ENCODE measurements at places on chromosomes 6 and 20.

- H3K4me1 ChIP-seq = no peaks in the 10 kb centered on the region
- H3K27ac ChIP-seq = no peak overlapping the region
- DNase-seq = no peak
- no peaks in the 10 kb centered on the region for H3K27me3 ChIP-seq
These were observed 1618.1 kb downstream of the GRIK2 start for GRCh38 chr6:103011605-103012004.

GRCh38 chr20:50475681-50476292 lies 34.4 kb upstream of the PTPN1 start:
- no peak for DNase-seq
- no peak overlapping the region for H3K4me3 ChIP-seq
- no peak overlapping the region for H3K27ac ChIP-seq
- H3K27me3 ChIP-seq = no peaks in the 10 kb centered on the region
- H3K4me1 ChIP-seq = peaks cover 5% of the 10 kb centered on the region
- no peaks in the 10 kb centered on the region for H3K36me3 ChIP-seq

DNA sequence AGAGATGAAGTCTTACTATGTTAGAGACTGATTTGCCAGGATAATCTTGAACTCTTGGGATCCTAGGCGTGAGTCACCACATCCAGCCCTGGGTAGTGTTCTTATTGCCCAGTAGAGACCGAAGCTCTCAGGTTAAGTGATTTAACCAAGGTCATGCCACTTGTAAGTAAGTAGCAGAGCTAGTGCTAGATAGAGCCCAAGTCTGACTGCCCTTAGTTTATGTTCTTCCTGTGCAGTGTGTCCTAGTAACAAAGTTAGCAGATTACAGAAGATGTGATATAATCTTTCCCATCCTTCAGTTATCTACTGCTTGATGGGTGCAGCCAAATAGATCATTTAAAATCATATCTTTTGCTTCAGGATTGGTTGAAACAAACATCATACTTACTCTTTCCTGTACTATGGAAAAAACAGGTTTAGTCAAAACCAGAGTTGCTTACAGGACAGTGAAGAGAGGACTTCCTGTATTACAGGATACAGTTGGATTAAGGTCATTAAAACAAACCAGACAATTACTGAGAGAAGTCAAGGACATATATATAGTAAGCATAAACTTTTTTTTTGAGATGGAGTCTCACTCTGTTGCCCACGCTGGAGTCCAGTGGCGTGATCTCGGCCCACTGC lies 9.5 kb upstream of the PABPC1L start:
- H3K27ac ChIP-seq = no peak overlapping the region
- no peaks in the 10 kb centered on the region for H3K27me3 ChIP-seq
- peaks cover 6% of the 10 kb centered on the region for H3K36me3 ChIP-seq

DNA sequence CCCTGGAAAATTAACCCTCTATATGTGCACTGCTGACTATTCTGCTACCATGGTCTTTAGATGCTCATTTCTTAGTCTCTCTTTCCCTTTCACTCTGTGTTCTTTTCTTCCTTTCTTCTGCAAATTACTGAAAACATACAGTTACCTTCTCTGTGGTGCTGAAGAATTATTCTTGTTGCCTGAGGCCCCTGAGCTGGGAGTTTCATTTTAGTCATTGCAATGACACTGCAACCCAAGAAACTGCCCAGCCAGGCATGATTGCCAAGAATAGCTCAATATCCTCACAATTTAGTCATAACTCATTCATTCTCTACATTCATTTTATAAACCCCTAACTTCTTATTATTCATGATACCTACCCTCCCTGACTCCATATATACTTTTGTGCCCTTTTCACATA lies 245.8 kb upstream of the RAB32 start:
- H3K36me3 ChIP-seq = no peaks in the 10 kb centered on the region
- no peak for DNase-seq
- no peaks in the 10 kb centered on the region for H3K4me1 ChIP-seq
- no peaks in the 10 kb centered on the region for H3K27me3 ChIP-seq
- no peak overlapping the region for H3K27ac ChIP-seq

DNA sequence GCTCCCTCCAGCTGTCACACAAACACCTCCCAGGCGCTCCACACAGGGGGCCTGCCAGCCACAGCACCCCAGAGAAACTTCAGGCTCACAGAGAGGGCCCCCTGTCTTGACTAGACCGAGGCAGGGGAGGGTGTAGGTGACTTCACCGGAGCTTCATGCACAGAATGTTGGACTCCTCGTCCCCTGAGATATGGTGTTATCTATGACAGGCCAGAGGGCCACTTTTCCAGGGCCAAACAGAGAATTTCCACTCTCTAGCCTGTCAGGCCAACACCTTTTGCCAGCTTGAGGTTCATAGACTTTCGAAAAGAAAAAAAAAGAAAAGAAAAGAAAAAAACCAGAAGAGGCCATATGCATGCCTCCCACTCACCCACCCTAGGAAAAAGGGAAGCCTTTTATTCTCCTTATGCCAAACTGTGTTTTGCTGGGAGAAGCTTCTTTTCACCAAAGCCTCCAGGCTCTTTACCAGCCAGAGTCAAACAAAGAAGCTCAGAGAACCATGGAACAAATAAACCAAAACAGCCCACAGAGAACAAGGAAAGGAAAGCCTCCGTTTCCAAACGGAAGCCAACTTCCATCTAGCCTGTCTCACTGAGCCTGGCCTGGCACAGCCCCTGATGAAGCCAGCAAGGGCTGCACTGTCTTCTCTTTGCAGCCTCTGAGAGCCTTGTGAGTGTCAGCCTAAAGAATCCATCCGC lies 313.2 kb upstream of the JARID2 start:
- no peak overlapping the region for H3K4me3 ChIP-seq
- H3K27ac ChIP-seq = no peak overlapping the region
- no peak for DNase-seq
- H3K4me1 ChIP-seq = no peaks in the 10 kb centered on the region
- H3K36me3 ChIP-seq = no peaks in the 10 kb centered on the region

- peaks cover 8% of the 10 kb centered on the region for H3K4me1 ChIP-seq
- DNase-seq = no peak
- no peak overlapping the region for H3K4me3 ChIP-seq
- no peaks in the 10 kb centered on the region for H3K36me3 ChIP-seq
- no peak overlapping the region for H3K27ac ChIP-seq
These were observed 332.3 kb downstream of the ZFAND3 start for GRCh38 chr6:38151580-38152500.

GRCh38 chr6:145829102-145829501 lies 14.5 kb upstream of the FBXO30 start:
- no peaks in the 10 kb centered on the region for H3K36me3 ChIP-seq
- no peaks in the 10 kb centered on the region for H3K27me3 ChIP-seq
- peaks cover 27% of the 10 kb centered on the region for H3K4me1 ChIP-seq
- H3K4me3 ChIP-seq = no peak overlapping the region

DNA sequence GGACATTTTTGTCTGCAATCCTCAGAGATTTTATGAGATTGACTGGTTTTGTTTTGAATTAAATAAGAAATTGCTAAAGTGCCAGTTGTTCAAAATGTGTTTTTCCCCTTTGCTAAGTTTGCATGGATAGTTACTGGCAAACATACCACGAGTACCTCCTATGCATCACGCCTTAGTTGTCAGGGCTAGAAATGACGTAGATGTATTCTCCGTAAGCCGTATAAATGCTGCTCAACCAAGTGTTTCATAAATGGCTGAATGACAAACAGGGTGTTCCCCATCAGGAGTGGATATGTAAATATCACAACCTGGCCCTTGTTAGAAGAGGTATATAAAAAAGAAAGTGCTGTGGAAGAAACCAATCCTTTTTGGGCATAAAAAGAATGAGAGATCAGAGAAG lies 341.1 kb upstream of the ZFP64 start:
- DNase-seq = no peak
- H3K4me1 ChIP-seq = no peaks in the 10 kb centered on the region
- no peak overlapping the region for H3K4me3 ChIP-seq
- H3K36me3 ChIP-seq = no peaks in the 10 kb centered on the region
- H3K27me3 ChIP-seq = no peaks in the 10 kb centered on the region

DNA sequence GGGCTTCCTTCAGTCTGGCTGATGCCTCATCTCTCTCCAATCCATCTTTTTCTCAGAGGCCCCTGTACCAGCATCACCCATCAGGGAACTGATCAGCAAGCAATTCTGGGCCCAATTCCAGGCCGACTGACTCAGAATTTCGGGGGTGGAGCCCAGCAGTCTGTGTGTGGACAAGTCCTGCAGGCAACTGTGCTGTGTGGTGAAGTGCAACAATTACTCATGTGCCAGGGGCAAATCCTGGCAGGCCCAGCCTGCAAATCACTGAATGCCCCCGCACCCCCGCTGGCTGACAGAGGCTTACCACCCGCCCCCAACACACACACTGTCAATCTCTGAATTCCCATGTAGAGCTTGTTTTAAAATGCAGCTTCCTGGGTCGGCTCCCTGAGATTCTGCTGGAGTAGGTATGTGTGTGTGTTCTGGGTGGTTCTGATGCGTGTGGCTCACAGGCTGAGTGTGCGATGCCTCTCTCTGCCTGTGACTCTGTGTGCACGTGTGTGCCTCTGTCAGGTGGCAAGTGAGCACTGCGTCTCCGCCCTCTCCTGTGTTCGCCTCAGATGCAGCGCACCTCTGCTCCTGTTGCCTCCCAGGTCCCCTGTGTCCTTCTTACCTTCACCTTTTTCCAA lies 45.4 kb downstream of the SSR1 start:
- H3K4me1 ChIP-seq = no peaks in the 10 kb centered on the region
- no peak for DNase-seq
- no peaks in the 10 kb centered on the region for H3K36me3 ChIP-seq
- H3K27ac ChIP-seq = no peak overlapping the region
- no peak overlapping the region for H3K4me3 ChIP-seq

DNA sequence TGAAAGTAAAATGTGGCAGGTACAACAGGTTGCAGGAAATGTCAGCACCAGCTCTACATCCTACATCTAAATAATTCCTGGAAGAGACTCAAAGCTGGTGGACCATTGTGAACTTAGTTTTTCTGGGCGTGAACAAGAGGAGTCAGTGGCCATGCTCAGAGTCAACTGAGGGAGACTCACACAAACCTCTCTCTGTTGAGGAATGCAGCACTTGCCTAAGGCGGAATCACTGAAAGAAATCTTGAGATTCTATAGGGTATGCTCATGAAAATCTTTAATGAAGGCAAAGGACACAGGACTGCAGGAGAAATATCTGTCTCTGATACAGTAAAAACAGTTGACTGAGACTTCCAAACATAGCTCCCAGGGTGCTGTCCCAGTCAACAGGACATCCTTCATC lies 22.5 kb downstream of the SLC17A4 start:
- no peaks in the 10 kb centered on the region for H3K27me3 ChIP-seq
- DNase-seq = no peak
- H3K36me3 ChIP-seq = no peaks in the 10 kb centered on the region
- H3K4me1 ChIP-seq = no peaks in the 10 kb centered on the region
- no peak overlapping the region for H3K4me3 ChIP-seq

DNA sequence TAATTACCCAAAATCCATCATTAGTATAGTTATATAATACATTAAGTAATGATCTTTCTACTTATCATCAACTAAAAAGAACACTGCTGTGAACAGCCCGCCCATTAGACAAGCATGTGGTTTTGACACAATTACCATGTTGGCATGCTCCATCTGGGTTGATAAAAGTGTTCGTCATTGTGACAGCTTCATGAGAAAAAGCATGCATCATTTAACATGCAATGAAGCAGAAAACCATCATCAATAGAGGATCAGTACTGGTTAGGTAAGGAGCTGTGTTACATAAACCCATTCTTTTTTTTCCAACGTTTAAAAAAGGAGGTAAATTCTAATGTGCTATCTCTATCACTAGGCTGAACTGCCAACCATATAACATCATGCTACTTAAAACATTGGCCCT lies 101.9 kb downstream of the EPB41L2 start:
- H3K36me3 ChIP-seq = no peaks in the 10 kb centered on the region
- no peak overlapping the region for H3K4me3 ChIP-seq
- no peak overlapping the region for H3K27ac ChIP-seq
- no peaks in the 10 kb centered on the region for H3K27me3 ChIP-seq

DNA sequence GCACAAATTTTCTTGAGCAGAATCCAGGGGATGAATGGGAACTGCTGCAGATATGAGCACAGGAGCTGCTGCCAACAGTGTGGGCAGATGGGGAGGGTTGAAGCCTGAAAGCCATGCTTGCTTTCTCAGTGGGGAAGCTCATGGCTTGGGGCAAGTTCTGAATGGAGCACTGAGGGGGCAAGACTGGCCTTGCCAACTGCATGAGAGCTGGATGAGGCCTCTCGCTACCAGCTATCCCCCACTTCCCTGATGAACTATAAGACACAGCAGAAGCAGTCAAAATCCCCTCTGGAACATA lies 28.3 kb downstream of the TREM1 start:
- DNase-seq = no peak
- H3K27ac ChIP-seq = no peak overlapping the region
- no peaks in the 10 kb centered on the region for H3K36me3 ChIP-seq
- no peak overlapping the region for H3K4me3 ChIP-seq

DNA sequence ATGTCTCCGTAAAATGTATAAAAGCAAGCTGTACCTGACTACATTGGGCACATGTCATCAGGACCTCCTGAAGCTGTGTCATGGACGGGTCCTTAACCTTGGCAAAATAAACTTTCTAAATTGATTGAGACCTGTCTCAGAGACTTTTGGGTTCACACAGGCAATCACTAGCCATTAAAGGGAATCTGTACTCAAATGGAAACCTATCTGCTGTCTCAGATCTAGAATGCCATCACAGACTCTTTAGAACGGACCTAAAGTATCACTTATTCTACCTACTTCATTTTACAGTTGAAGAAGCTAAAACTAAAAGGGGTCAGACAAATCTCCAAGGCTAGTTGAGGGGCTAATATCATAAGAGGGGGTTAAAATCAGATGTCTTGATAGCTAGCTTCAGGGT lies 11.1 kb downstream of the SAMD3 start:
- no peaks in the 10 kb centered on the region for H3K27me3 ChIP-seq
- no peak overlapping the region for H3K4me3 ChIP-seq
- DNase-seq = no peak
- H3K27ac ChIP-seq = no peak overlapping the region
- H3K4me1 ChIP-seq = no peaks in the 10 kb centered on the region

DNA sequence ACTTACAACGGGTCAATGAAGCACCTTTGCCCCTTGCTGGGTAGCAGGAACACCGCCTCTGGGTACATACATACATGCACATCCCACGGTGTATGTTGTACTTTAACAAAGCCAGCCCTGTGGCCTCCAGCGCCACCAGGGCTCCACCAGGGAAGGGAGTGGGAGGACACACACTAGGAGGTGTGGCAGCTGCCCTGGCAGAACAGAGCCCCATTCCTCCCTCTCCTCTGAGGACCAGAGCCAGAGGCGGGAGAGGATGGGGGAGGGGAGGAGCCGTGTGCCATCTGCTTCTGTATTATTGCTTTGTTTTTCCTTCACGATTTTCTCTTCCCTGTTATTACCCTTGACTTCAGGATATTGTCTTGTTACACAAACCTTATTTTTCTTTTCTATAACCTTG lies 105.8 kb upstream of the TRAF3IP2 start:
- DNase-seq = peak; percentile 74
- H3K27me3 ChIP-seq = no peaks in the 10 kb centered on the region
- H3K36me3 ChIP-seq = no peaks in the 10 kb centered on the region
- peak overlapping the region; percentile 4 for H3K4me3 ChIP-seq
- peaks cover 28% of the 10 kb centered on the region for H3K4me1 ChIP-seq
- H3K27ac ChIP-seq = peak overlapping the region; percentile 67
